ENCODE measurements at places on chromosomes 12 and 14. TPM values are rescaled to one million over a fixed set of nuclear protein-coding genes. Genes with fewer than 3 reads are reported as not detected.

The POU6F1 gene
- 1.1 TPM for total RNA-seq

The PRMT5 gene
- 54.9 TPM for total RNA-seq

The CLEC1B gene
- total RNA-seq: not detected

The CLEC2A gene
- not detected for total RNA-seq

The TBC1D30 gene
- 7.8 TPM for total RNA-seq

The PRIMA1 gene
- total RNA-seq: not detected
